ENCODE measurements at places on chromosomes 3 and 15.
A peak's percentile ranks its signal among the peaks of the same experiment; 100 is the strongest.

GRCh38 chr3:46146548-46146947, 61.6 kb downstream of the CCR1 start:
- DNase-seq = no peak

DNA sequence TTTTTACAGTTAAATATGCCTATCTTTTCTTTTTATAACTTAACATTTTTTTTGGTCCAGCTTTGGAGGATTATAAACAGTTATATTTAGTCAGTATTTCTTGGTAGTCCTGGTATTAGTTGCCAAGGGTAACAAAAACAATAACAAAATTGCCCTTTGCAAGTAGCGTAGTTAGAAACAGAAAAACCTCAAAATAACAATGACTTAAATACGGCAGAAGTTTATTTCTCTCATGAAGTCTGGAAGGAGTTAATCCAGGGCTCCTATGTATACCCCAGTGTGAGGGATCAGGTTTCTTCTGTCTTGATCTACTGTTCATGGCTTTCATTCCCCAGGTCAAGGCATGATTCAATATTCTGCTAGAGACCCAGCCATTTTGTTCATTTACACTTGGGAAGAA, 14.1 kb upstream of the MYH15 start:
- no peak for DNase-seq

DNA sequence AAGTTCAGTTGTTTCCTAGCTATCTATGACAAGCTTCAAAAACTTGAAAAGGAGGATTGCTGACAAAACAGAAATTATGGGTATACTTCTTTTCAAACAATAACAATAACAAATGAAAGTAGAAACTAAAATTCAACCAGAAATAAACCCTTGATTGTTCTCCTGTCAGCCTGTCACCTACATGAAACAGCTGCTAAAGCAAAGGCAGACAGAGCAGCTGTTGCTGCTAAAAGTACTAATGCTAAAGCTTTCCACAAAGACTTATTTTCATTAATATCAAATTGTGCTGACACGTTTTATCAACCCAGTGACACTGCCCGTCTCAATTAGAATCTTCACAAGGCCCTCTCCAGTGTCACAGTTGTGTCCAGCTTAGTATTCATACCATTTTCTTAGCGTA, 533.2 kb upstream of the GBE1 start:
- no peak for DNase-seq

DNA sequence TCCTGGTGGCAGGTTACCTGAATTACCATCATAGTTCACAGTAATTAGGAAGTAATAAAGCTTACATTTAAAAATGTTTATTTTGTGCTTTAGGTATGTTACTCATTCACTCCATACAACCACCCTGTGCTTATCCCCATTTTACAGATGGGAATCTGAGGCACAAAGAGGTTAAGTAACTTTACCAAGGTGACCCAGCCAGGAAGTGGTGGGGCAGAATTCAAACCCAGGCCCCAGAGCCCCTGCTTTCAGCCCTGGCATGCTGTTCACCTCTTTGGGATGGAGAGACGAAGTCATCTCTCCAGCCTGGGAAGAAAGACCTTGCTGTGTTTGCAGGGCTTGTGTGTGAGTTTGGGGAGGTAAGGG, 285.6 kb upstream of the TPM1 start:
- DNase-seq = no peak

DNA sequence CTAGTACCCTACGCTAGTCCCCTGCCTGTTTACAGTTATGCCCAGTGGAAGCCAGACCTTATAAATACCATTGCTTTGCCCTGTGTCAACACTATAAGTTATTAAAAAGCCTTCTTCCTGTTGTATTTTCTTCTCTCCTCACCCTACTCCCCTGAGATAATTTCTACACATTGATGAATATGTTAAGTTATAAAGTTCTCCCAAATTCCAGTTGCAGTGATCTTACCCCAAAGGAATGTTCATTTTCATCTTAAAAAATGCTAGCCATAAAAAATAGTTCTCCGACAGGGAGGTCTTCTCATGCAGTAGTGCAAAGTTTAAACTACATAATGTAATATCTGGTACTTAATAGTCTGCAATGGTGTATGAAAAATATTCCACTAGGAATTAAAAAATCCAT, 58.6 kb downstream of the MAP2K5 start:
- no peak for DNase-seq

- DNase-seq = no peak
Measured at GRCh38 chr15:45083223-45083622, 30.7 kb downstream of the DUOX2 start.

DNA sequence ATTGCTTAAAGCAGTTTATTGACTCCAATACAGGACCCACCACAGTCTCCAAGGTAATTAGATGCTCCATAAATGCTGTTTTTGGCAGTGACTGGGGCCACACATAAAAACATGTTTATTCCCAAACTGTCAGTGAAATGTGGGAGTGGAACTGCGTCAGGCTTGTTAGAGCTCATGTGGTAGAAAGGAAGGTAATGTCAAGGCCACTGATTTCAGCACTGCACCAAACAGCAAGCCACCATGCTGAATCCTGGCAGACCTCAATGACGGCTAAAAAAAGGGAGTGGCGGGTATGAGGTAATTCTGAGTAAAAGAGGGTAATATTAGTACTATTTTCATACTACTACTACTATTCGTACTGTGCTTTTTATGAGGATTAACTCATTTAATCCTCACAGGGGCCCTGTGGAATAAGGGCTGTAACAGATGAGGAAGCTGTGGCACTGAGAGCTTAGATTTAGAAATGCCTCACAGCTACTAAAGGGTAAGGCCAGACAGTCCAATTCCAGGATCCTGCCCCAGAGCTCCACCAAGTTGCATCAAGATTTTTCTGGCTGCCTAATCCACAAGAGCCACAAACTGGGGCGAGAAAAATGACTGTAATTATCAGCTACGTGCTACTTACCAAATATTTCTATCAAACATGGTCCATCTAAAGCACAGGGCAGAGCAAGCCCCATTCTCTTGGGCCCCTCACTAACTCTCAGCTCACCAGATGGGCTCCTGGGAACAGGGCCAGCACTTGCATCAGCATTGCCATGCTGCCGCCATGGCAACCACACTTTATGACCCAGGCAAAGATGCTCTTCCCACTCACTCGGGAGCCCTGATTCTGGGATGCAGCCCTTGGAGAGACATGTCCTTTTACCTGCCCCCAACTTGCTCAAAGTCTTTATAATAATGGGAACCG, 83.6 kb upstream of the SPATA12 start:
- peak; percentile 34 for DNase-seq

DNA sequence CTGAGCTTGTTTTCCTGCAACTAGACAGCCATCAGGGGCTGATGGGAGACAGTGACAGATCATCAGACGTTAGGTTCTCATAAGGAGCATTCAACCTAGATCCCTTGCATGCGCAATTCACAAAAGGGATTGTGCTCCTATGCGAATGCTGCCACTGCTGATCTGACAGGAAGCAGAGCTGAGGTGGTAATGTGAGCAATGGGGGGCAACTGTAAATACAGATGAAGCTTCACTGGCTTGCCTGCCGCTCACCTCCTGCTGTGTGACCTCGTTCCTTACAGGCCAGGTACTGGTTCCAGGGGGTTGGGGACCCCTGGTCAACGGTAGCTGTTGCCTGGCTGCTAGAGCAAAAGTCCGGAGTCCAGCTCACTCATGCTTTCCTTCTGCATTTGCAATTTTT, 26.4 kb upstream of the KCNAB1 start:
- no peak for DNase-seq

DNA sequence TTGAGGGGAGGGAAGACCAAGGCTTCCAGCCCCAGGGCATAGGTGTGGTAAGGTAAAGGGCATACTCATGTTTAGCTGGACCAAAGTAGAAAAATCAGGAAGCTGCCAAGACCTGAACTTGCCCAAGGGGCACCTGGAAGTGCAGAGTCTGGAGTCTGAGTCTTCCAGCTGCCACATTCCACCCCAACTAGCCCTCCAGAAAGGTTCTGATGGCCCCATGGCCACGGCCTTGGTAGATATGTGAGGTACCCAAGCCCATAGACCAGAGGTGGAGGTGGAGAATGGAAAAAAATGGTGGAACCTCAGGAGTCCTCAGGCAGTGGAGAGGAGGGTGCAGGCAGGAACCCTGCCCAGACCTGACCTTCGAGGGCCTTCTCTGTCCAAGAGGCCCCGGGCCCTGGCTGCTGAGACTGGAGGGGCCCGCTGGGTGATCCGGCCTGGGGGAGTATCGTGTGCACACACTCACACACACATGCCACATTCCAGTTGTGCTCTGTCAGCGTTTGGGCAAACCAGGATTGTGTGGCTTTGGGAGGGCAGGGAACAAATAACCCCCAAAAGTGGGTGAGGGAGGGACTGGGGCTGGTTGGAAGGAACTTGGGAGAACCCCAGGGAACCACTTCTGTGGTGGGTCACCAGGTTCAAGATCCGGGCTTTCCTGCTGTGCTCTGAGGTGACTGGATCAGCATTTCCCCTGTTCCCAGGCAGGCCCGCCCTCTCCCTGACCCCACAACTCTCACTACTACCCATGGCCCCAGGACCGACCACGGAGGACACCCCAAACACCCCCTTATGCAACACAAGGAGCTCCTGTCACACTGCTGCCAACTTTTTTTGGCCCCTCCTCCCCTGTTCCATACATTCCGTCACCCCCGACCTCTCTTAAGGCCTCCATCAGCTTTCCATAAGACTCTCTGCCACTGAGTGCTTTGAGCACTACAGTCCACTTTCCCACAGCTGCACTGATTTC, 11.6 kb downstream of the MYL3 start:
- DNase-seq = no peak
